Posterior vena cava (tissue), 2 donors: ENCODE measurements at places on chromosomes 12 and 14. TPM values are rescaled to one million over a fixed set of nuclear protein-coding genes. Genes with fewer than 3 reads are reported as not detected.

Gene LTB4R2
- 2.5 TPM for total RNA-seq

Gene M6PR
- total RNA-seq: 78.4 TPM

Gene LAG3
- 1.2 TPM for total RNA-seq

Gene BHLHE41
- 18.6 TPM for total RNA-seq

Gene DLST
- total RNA-seq: 70.4 TPM

Gene GPRC5D
- total RNA-seq: not detected

Gene LRFN5
- 0.74 TPM for total RNA-seq

Gene TAC3
- 0.33 TPM for total RNA-seq

Gene CPNE8
- 18.5 TPM for total RNA-seq

Gene PIP4K2C
- 26.0 TPM for total RNA-seq

Gene SOS2
- 43.8 TPM for total RNA-seq
